Right atrium auricular region (tissue), 2 donors: ENCODE measurements at places on chromosomes 6 and 20. TPM values are rescaled to one million over a fixed set of nuclear protein-coding genes. Genes with fewer than 3 reads are reported as not detected.

CGA gene
- total RNA-seq, result 0.52 TPM

TRIM15 gene
- not detected for total RNA-seq

- DNase-seq, result no peak
Measured at GRCh38 chr6:14038467-14039437, 78.8 kb upstream of the CD83 start.

- DNase-seq, result no peak
Measured at GRCh38 chr6:152118224-152118623, 310.7 kb downstream of the ESR1 start.

GRCh38 chr6:150016324-150017185, 8.8 kb downstream of the RAET1L start:
- DNase-seq, result no peak

PIGU gene
- 17.7 TPM for total RNA-seq

GRCh38 chr6:95658886-95659285, 81.6 kb downstream of the MANEA start:
- DNase-seq, result no peak
